Activated CD4-positive, CD25-positive, alpha-beta regulatory T cell treated with anti-CD3 and anti-CD28 coated beads, Interleukin-2, amount 50 U/mL, for 16 hours (primary cell): ENCODE measurements at places on chromosomes 5 and 9.

DNA sequence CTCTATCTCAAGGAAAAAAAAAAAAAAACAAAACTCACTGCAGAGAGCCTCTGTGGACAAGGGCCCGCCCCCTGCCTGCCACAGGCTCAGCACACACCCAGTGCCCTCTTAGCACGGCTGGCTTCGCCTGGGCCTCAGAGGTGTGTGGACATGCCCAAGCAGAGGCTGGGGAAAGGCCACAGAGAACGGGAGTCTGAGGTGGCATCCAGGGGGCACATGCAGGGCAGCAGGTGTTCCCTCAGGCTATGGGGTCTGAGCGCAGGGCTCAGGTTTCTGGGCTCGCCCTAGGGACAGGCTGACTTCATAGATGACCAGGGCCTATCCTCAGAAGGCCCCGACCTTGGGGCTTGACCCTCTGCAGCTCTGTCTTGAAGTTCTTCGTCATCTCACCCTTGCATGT lies 138.7 kb downstream of the ZNF354C start:
- DNase-seq: no peak

DNA sequence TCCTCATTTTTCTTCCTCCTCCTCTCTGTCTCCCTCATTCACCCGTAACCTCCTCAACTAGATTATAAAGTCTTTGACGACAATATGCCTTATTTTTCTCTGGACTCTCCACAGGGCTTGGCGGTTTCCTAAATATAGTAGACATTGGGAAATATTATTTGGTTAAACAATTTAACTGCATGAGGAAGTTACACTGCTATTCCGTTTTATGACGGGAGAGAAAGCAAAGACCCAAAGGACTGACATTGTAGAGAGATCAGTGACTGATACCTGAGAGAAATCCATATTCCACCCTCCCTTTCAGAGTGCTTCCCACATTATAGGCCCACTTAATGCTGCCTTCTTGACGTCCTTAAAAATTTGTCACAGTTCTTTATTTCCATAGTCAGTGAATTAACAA lies 51.2 kb downstream of the GDA start:
- no peak for DNase-seq

GRCh38 chr5:59158165-59158564 lies 575.3 kb downstream of the RAB3C start:
- no peak for DNase-seq

DNA sequence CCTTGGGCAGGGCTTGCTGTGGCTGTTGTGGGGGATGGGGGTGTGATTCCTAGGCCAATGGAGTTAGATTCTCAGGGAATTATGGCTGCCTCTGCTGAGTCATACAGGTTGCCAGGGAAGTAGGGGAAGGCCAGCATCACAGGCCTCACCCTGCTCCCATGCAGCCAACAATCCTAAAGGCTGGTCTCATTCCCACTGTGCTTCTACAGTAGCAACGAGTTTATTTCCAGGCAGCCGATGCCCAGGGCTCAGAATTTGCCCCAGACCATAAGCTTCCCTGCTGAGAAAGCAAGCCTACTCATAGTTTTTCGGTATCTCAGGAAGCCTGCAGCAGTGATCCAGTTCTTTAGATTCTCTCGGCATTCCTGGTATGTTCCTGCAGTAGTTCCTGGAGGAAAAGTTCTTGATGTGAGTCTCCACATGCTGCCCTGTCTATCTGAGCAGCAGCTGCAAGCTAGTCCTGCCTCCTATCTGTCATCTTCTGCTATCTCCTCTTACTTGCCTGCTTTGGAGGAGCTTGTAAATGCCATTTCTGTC lies 59.3 kb upstream of the SELENOP start:
- DNase-seq: no peak

DNA sequence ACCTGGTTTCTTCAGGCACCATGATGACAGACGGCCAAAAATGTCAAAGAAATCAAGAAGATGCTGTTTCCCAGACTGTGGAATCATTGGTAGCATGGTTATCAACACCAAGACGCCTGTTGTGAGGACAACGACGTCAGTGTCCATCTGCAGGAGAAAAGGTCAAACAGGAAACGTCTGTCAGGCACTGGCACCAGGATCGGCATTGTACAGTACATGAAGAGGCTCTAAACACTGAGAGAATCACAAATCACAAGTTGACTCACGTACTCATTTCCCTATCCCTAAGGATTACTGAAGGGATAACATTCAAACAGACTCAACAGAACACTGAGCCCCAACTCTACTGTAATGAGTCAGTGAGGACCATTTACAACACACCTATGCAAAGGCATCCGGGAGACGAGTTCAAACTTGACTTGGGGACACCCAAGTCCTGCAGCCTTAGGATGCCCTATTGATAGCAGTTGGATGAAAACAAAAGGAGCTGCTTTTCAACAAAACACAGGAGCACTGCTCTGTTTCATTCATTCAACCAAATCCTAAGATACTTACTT lies 21.0 kb downstream of the TSC1 start:
- no peak for DNase-seq
